ENCODE measurements at places on chromosomes 12 and 14.
A peak's percentile ranks its signal among the peaks of the same experiment; 100 is the strongest.

DNA sequence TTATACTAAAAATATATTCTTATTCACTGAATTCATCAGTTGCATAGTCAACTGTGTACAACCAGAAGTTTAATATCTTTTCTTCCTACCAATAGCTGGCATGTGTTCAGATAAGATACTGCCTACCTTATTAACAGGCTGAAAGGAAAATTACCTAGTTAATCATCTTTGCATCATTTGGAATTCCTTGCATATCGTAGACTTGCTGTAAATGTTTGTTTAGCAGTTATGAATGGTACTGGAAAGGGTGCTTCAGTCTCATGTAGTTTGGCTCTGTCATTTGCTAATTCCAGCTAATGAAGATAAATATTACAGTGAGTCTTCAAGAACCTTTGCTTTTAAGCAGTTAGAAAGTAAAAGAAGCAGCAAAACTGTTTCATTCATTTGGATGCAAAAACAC is 84.4 kb downstream of the PPHLN1 start:
- DNase-seq, result no peak

DNA sequence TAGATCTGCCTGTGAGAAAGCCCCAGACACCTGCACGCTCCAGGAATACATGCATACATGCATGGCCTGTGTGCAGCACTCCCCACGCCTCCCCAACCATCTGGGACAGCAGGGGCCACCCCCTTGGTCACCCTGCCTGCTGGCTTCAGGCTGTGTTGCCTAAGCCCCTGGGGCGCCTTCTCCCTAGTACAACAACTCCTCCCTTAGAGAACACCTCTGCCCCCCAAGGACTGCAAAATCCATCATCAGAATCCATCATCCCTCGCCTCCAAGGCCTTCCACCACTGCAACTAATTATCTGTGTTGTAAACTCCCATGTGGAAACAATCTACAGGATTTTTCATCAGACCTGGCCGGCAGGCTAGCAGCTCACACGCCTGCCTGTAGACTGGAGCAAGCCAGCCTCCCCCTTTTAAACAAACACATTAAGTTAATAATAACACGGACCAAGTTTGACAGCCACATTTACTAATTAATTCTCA is 36.8 kb downstream of the ZFP36L1 start:
- no peak for DNase-seq

DNA sequence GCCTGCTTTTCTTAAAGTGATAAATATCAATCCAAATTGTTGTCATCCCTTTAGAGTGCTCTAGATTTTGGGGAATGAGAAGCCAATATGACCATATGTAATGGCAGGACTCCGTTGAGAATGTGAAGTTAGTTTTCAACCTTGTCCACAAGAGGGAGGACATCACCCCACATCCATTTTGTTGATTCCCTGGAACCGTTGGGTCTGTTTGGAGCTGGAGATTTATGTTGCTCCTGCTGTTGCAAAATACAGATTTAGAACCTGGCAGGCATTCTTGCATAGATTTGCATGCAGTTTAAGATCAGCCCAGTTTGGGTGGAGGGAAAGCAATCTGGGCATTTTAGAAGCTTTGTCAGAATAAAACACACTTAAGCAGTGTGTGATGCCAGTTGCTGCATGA is 620.1 kb downstream of the NRXN3 start:
- no peak for DNase-seq

- DNase-seq, result no peak
Measured at GRCh38 chr12:5643266-5643665, 211.4 kb downstream of the NTF3 start.

DNA sequence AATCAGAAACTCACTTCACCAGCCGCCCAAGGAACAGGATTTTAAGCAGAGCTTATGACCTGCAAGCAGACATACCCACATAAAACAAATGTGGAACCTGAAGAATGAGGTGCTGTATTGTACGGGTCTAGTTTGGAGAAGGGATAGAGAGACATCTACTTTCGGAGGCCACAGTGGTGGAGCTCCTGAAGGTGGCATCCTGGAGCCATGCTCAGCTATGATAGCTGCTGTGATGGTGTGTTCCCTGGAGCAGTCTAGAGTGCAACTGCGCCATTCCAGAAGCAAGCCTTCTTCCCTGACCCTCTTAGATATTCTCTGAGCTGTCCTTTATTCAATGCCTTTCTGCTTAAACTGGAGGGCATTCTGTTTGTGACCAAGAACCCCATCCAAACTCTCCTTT is 402.6 kb downstream of the FUT8 start:
- no peak for DNase-seq

DNA sequence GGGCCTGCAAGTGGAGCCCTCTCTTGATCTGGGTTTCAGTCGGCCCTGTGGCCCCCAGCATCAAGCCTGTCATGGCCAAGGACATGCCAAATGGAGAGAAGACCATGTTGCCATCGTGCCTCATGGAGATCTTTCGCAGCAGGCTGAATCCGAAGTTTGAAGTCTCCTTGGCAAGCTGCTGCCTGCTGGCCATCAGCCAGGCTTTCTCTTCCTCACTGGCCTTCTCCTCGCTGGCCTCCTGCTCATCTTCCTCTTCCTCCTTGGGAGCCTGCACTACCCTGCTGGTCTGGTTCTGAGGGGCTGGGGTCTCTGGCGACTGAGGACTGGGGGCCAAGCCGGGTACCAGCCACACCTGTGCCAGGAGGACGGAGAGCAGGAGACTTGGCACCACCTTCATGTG is 2.9 kb downstream of the SERPINA10 start:
- no peak for DNase-seq

DNA sequence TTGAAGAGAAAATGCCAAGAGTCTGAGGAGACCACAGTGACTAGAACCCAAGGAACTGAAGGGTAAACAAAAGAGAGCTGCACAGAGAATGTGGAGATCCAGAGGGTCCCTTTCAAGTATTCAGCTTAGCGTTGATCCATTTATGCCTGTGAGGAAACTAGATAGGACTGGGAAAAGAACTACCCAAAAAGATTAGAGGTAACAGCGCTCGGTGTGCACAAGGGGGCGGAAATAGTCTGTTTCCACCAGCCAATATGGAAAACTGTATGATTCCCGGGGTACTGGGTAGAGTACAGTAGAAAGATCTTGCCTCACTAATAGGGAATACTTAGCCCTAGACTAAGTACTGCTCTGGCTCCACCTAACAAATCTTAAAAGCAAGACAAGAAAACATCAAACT is 135.5 kb downstream of the DPF3 start:
- DNase-seq, result no peak

DNA sequence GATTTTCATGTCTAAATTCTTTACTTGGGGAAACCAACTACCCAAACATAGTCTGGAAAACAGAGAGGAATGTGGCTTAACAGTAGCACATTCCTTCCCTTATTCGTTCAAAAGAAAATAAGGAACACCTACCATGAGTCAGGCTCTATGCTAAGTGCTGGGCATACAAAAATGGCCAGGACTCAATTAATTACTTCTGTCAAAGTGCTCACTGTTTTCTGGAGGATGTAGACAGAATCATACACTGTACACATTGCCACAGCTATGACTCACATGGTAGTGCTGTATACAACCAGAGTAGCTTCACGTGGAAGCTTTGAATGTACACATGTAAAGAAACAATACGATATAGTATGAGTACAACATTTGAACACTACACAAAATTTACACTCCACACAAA is 50.1 kb downstream of the SLC25A21 start:
- no peak for DNase-seq

- DNase-seq, result no peak
Measured at GRCh38 chr14:38405851-38406635, 150.2 kb upstream of the CLEC14A start.

DNA sequence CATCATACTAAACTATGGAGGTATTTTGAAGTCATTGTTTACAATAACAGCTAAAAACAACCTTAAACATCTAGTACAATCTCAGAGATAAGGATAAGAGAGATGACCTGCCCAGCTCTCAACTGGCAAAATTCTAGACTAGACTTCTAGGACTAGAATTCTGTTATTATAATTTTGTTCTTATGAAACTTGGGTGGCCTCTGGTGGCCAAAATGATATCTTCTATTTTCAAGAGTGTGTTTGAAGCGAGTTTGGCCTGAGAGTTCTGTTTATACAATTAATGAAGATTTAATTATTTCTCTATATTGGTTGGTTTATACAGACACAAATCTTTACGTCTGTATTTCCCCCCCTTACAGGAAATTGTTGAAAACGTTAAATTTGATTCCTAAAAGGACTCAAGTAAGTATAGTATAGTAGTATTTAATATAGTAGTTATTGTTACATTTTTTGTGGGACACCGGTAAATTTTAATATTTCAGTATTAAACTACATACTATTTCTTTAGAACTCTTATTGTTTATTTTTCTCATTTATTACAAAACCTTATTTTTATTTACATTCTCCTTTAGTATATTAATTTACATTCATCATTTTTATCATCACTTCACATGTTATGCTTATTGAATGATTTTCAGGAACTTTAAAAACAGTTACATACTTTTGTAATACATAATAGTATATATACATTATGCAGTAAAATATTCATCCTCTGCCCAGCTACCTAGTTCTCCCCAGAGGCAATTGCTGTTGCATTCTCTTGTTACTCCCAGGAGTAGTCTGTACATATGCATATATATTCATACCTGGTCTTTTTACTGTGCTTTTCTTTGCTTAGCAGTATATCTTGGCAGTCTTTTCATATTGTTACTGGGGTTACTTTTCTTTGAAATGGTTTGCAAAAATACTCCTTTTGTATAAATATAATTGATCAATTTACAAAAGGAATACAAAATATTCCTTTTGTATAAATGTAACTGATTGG is 6.6 kb downstream of the PPHLN1 start:
- peak; percentile 65 for DNase-seq

- no peak for DNase-seq
Measured at GRCh38 chr14:20601522-20601921, 10.3 kb upstream of the RNASE12 start.

DNA sequence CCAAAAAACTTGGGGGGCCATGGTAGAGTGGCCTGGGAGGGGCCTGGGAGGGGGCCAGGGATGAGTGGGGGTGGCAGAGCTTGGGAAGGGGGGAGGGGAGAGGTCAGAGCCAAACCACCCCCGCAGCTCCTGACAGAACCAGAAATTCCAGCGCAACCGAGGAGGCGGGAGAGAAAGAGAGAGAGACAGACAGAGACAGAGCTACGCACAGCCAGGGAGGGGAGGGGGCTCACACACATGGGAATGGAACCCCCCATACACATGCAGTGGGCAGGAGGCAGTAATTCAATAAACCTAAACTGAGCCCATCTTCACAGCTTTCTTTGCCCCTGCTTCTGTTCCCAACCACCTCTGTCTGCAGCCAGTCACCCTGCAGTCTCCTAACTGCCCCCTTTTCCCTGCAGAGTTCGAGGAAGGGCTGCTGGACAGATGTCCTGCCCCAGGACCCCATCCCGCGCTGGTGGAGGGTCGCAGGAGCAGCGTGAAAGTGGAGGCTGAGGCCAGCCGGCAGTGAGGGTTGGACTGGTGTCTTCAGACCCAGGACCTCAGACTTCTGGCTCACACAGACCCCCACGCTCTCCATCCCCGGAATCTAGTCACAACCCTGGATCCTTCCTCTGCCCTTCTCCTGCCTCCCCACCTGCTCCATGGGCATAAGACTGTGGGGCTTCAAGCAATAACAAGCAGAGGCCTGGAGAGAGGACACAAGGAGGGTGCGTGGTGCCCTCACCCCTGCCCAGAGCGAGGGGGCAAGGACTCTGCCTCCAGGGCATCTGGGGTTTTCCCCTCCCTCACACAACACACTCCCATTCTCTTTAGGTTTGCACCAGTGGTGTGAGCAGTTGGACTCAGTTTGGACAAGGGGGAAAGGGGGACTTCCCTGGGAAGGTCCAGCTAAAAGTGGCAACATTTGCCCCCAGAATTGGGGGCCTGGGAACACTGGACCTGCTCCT is 5.6 kb downstream of the NAB2 start:
- no peak for DNase-seq

DNA sequence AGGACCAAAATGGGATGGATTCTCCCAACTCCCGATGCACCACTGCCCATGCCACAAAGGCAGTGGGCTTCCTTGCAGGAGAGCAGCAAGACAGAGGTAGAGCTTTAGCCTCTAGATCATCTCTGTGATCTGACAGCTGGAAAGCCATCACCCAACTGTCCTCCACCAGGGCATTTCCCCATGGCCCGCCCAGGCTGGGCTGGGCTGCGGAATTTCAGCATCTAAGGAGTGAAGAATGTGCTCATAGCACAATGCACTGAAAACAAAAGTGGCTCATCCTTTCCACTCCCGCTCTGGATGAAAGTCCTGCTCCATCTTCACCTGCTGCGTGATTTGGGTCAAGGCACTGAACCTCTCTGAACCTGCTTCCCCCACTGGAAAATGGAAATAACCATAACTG is 5.6 kb downstream of the SYNE3 start:
- DNase-seq, result no peak

- no peak for DNase-seq
Measured at GRCh38 chr12:56529656-56530055, 8.0 kb downstream of the RBMS2 start.

DNA sequence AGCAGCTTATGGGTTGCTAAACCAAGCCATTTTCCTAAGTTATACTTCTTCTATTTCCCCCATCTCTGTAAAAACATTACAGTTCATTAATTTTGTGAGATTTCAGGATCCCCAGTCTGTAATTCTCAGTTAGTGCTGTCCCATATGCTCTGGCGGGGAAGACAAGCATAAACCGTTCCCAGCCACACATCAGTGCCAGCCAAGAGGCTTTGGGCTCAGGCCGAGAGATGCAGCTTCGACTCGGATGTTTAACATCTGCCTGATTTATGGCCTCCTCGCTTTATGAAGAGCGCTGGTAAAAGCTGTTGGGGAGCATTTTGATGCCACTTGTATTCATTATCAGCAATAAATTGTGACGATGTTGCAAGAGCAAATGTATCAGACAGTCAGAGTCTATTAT is 349.1 kb upstream of the CCDC196 start:
- no peak for DNase-seq

- no peak for DNase-seq
Measured at GRCh38 chr12:25743679-25744215, 190.7 kb upstream of the LMNTD1 start.

GRCh38 chr12:30755395-30755762 is 628 bp upstream of the CAPRIN2 start:
- no peak for DNase-seq

DNA sequence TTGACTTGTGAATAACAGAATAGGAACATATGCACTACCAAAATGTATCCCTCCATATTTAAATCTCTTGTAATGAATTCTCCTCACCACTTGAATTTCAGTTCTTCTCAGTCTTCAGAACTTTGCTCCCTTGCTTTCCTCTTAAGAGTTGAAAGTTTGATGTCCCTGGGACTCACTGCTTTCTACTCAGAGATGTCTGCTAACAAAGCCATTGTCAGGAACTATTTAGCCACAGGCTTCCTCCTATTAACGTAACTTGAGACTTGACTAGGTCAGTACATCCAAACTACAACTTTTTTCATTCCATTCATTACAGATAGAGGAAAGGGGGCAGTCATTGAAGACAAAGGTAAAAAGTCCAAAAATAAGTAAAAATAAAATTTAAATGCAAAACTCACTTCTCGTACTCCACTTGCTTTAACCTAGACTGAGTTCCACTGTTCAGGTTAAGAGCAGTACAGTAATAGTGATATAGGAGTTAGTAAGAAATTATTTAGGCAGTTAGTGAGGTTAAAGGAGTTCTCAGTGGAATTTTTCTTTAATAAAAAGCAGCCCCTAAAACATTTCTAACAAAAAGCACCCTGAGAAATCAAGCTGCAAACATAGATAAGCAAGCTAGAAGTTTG is 364.2 kb downstream of the SOX5 start:
- no peak for DNase-seq

- no peak for DNase-seq
Measured at GRCh38 chr12:94372461-94372860, 87.2 kb downstream of the CEP83 start.

GRCh38 chr14:35959835-35960234 is 133.7 kb downstream of the BRMS1L start:
- DNase-seq, result no peak

GRCh38 chr12:82872088-82872487 is 185.4 kb downstream of the TMTC2 start:
- no peak for DNase-seq

Measured in CD4-positive, alpha-beta T cell treated with Interleukin-17A for 1 hour (primary cell).